ENCODE measurements at places on chromosomes 12 and 14.

DNA sequence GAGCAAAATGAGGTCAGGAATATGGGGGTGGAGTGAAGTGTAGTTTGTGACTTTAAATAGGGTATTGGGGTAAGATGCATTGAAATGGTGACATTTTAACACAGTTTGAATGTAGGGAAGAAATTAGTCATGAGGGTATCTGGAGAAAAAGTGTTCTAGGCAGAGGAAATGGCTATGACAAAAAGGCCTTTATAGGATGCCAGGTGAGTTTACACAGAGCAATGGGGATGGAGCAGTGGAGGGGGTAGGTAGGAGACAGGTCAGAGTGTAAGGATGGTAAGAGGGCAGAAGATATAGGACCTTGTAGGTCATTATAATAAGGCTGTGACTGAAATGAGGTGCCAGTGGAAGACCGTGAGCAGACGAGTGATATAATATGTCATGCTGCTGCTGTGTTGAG is 30.4 kb downstream of the HEATR5A start:
- DNase-seq: no peak

GRCh38 chr14:80586131-80586530 is 355.4 kb downstream of the CEP128 start:
- no peak for DNase-seq

GRCh38 chr14:24123424-24124417 is 6.7 kb upstream of the FITM1 start:
- no peak for DNase-seq

DNA sequence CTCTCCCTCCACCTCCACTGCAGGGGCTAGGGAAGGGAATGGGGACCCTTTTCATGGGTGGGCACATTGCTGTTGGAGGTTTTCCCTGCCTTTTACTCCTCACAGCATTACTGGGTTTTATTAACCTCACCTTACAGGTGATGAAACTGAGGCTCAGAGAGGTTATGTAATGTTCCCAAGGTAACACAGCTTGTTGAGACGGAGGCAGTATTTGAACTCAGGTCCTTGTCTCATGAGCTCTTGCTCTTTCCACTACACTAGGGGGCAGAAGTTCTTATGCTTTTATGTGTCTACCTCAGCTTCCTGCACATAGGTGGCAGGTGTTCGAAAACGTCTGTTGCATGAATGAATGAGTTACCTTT is 11.7 kb downstream of the CISTR start:
- no peak for DNase-seq

- no peak for DNase-seq
Observed at GRCh38 chr12:64029013-64029857, 184.7 kb downstream of the SRGAP1 start.

- DNase-seq: no peak
Observed at GRCh38 chr12:42725809-42726208, 136.3 kb upstream of the PRICKLE1 start.

- no peak for DNase-seq
Observed at GRCh38 chr14:102965971-102966655, 43.6 kb downstream of the AMN start.

- no peak for DNase-seq
Observed at GRCh38 chr12:45409966-45410365, 194.1 kb downstream of the ANO6 start.

DNA sequence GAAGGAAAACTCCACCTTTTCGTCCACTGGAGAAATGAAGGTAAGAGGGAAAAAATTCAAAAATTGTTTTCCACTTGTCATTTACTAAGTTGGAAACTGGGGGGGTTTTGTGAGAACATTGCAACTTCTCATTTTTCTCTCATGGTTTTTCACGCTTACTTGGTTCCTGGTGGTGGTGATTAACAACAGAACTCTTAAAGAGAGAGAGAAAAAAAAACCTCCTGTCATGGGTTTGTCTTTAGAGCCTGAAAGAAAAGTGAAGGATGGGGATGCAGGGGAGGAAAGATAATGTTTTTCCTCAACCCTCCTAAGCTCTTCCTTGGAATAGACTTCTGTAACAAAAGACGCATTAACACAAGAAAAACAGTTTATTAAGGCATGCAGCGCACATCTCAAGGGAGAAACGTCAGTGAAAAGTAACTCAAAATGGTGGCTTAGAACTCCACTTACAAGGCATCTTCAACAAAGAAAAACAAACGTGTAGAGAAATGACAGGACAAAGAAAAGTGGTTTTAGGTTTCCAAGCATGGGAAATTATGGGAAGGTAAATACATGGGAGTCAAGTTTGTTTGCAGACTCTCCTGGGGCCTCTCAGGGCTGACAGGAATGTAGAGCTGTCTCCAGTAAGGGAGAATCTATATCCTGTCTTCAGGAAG is 81.9 kb upstream of the ATF7IP start:
- DNase-seq: peak; percentile 70

DNA sequence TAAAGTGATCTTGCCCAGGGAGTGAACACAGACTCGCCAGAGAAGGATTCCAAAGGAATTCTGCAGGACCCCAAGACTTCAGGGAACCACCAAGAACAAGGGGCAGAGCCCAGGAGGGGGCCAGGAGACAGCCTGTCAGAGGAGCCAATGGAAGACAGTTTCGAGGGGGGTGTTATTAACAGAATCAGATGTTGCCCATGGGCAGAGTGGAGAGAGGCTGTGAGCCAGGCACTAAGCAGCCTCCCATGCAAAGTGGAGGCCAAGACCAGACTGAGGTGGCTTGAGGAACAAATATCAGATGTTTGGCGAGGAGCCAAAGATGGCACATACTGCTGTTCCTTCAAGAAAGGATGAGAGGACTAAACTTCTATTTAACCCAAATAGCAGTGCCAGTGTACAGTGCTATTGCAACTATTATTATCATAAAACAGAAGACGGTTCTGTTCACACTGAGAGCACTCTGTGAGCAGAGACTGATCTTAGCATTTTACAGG is 12.6 kb downstream of the APPL2 start:
- DNase-seq: no peak

- no peak for DNase-seq
Observed at GRCh38 chr12:65642061-65642661, 182.1 kb upstream of the HMGA2 start.

DNA sequence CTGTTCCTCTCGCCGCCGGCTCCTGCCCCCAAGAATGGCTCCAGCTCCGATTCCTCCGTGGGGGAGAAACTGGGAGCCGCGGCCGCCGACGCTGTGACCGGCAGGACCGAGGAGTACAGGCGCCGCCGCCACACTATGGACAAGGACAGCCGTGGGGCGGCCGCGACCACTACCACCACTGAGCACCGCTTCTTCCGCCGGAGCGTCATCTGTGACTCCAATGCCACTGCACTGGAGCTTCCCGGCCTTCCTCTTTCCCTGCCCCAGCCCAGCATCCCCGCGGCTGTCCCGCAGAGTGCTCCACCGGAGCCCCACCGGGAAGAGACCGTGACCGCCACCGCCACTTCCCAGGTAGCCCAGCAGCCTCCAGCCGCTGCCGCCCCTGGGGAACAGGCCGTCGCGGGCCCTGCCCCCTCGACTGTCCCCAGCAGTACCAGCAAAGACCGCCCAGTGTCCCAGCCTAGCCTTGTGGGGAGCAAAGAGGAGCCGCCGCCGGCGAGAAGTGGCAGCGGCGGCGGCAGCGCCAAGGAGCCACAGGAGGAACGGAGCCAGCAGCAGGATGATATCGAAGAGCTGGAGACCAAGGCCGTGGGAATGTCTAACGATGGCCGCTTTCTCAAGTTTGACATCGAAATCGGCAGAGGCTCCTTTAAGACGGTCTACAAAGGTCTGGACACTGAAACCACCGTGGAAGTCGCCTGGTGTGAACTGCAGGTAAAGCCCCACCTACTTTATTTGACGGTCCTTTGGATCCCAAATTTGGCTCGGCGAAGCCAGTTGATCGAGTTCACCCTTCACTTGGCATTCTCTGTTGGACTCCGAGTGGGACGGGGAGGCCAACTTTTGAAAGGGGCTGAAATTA is 1.5 kb downstream of the WNK1 start:
- no peak for DNase-seq

- DNase-seq: no peak
Observed at GRCh38 chr14:71212683-71213107, 305.4 kb downstream of the PCNX1 start.

DNA sequence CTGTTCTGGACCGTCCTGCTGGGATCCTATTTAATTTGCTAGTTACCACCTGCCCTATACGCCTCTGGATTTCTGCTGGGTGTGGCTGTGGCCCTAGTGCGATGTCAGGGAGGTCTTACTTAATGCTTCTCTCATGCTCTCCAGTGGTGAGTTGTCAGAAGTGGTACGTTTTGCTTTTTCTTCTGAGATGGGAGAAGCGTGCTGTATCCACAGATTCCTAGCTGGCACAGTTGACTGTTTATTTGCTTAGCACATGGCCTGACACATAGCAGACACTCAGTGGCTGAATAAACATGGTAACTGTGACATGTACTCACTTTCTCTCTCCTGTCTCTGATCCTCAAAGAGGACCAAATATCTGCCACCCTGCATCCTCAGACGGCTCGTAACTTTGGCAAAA is 107.3 kb downstream of the CACNA1C start:
- DNase-seq: no peak

DNA sequence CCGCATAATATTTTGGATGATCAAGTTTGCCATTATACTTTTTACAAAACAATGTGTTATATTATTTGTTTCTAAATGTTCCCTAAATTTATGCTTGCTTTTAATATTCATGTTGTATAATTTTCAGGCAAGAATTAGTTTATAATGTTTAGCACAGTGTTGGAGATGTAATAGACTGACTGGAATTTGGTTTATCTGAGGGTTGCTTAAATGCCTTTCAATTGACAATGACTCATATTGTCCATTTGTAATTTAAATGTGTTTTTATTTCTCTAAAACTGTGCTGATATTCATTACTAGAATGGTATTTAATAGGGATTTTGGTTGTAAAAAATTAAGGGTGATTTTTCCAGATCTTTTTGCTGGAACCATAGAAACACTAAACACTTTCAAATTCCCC is 788.4 kb downstream of the SLC6A15 start:
- DNase-seq: no peak

DNA sequence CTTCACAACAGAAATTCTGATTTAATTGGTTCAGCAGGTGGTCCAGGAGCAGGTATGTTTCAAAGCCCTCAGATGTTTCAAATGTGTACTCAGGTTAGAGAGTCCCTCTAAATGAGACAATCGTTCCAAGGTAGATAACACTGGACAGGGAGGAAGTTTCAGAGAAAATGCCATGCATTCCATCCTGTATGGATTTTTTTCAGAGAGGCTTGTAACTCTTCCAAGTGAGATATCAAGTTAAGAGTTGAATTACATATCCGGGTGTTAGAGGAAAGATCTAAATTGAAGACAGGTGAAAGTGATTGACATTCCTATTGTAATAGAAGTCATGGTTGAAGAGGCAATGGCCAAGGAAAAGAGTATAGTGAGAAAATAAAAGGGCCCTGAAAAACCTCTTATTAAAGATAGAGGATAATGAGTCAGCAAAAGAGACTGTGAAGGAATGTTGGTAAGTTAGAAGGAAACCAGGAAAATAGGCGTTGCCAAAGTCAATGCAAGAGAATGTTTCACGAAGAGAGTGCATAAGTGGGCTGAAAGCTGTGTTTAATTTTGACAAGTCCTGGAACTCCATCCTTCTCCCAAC is 105.8 kb downstream of the BMP4 start:
- no peak for DNase-seq

GRCh38 chr12:54300732-54301427 is at the start of gene NFE2:
TSS of gene NFE2 (minus strand) at chr12:54301015. CDS start at chr12:54295248, 5,767 bp downstream.
- DNase-seq: peak; percentile 69

DNA sequence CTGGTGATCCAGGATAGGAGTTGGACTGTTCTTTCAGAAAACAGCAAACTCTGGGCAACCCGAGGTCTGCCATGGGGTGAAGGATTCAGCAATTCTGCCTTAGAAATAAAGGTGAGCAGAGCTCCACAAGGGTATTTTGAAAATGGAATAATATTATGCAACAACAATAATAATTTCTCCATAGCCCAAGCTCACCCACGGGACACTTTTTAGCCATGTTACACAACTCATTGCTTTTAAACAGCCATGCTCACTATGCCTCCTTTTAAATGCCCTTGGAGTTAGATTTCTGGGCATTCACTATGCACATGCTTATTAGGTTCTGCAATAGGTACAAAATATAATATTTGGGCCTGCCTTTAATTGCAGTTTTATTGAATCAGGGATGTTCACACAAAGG is 37.2 kb downstream of the SLC35F4 start:
- DNase-seq: no peak

- DNase-seq: no peak
Observed at GRCh38 chr14:106738075-106738474, 1211.7 kb downstream of the TMEM121 start.

- no peak for DNase-seq
Observed at GRCh38 chr12:14225064-14225463, 140.4 kb upstream of the ATF7IP start.

DNA sequence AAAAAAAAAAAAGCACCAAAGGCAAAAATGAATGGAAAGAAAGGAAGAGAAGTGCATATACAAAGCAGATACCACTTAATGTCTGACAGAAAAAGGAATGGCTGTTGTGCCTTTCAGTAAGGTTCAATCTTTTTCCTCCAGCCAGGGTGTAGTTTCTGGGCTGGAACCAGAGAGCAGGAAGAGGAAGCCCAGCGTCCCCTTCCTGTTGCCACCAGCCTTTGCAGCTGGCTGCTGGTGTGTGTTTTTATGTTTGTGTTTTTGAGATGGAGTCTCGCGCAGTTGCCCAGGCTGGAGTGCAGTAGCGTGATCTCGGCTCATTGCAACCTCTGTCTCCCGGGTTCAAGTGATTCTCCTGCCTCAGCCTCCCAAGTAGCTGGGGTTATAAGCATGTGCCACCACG is 64.6 kb upstream of the LTA4H start:
- no peak for DNase-seq

GRCh38 chr12:19852100-19852855 is 413.0 kb downstream of the AEBP2 start:
- DNase-seq: no peak

GRCh38 chr14:103140316-103141109 is 17.3 kb downstream of the TNFAIP2 start:
- DNase-seq: no peak

DNA sequence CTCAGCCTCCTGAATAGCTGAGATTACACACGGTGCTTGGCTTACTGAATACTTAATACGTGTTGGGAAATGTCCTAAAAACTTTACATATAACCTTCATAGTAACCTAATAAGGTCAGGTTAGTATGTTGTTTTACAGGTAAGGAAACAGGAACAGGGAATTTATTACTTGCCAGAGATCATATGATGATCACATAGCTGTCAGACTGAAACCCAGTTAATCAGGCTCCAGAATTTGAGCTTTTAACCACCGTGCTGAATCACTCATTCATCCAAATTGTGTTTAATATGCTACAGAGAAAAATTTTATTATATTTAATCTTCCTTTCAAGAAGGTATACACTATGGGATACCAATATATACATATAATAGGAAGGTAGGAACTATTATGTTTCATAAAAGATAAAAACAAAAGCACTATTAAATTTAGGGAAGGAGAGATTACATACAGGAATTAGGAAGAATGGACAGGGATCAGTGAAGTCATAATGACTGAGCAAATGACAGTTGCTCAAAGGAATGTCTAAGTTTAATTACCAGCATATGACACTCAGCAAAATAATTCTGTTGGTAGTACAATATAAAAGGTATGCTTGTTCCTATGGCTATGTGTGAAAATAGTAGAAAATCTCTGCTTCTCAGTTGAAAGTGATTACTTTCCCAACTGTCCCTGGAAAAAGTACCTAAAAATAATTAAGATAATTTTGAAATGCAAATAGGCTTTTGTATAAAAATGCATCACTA is 59.3 kb downstream of the HEATR5A start:
- no peak for DNase-seq
